ENCODE measurements at places on chromosomes 2 and 18. TPM values are rescaled to one million over a fixed set of nuclear protein-coding genes. Genes with fewer than 3 reads are reported as not detected.

ADCYAP1 gene
- total RNA-seq: not detected

CLEC4F gene
- not detected for total RNA-seq

SOX11 gene
- not detected for total RNA-seq

GRCh38 chr18:8735274-8735673 lies 29.9 kb downstream of the MTCL1 start:
- DNase-seq: no peak

DNA sequence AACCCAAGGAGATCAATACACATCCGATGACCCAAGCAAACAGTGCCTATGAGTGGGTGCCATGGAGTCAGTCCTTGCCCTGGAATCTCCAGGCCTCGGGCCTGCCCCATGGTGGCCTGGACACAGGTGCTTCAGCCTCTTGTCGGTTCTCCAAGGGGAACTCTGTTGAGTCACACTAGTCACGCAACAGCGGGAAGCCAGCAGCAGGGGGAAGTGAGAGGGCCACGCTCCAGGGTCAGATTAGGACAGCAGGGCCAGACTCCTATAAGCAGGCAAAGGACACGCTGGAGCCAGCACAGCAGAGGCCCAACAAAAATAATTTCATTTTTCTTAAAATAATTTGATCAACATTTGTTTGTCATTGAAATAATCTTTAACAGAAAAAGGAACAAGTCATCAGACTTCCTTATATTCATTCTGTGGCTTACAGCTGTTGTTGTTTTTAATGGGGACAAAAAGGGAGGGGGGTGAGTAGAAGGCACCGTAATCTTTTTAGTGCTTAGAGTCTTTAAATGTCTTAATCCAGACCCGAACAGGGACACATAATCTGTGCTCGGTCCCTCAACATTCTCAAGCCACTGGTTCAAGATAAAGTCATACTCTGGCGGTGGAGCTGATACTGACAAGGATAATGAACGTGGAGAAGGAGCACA lies 16.4 kb upstream of the ARMC9 start:
- peak; percentile 91 for DNase-seq

DNA sequence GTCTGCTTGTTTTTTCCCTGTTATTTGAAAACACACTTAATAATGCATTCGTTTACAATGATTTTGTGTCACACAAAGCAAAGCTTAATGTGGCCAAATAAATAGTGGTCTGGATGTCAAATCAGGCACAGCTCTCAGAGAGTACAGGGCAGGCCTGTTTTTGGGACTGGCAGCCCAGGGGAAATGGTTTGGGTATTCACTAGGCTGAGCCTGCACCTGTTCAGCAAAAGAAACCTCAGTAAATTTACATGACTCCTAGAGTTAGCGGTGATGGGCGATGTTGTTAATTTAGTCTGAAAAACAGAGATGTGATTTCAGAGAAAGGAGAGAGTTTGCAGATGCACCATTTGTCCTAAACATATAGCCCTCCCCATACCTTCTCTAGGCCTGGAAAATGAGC lies 197.1 kb downstream of the ALK start:
- DNase-seq: no peak

KIAA2012 gene
- not detected for total RNA-seq

NDC80 gene
- 39.6 TPM for total RNA-seq

NXPH2 gene
- not detected for total RNA-seq

GRCh38 chr2:130372833-130373807 lies 17.3 kb downstream of the PTPN18 start:
- no peak for DNase-seq

GRCh38 chr2:165369131-165369897 lies 100.2 kb upstream of the CSRNP3 start:
- peak; percentile 47 for DNase-seq

- no peak for DNase-seq
Measured at GRCh38 chr2:144239306-144239705, 280.6 kb downstream of the ZEB2 start.

GRCh38 chr2:224584785-224585210 lies 365 bp downstream of the CUL3 start:
- peak; percentile 16 for DNase-seq

SERPINB4 gene
- total RNA-seq: not detected

AGXT gene
- not detected for total RNA-seq

ACOXL gene
- not detected for total RNA-seq

ZNF512 gene
- total RNA-seq: 28.0 TPM

DNA sequence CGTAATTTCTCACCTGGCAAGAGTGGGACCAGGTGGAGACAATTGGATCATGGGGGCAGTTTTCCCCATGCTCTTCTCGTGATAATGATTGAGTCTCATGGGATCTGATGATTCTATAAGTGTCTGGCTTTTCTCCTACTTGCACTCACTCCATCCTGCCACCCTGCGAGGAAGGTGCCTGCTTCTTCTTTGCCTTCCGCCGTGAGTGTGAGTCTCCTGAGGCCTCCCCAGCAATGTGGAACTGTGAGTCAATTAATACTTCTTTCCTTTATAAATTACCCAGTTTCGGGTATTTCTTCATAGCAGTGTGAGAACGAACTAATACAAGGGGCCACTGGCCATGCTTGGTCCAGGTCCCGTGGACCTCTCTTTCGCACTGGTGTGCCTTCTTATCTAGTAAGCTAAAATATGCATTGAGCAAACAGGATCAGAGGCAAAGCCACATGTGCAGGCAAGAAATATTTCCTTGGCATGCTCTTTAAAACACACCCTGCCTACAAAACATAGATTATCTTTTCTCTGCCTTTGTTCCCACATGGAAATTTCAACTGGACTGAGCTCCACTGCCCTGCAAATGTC lies 821.1 kb downstream of the TRIB2 start:
- DNase-seq: no peak

- DNase-seq: peak; percentile 22
Measured at GRCh38 chr2:170969872-170970496, 40.9 kb downstream of the GORASP2 start.

CD207 gene
- not detected for total RNA-seq

DNA sequence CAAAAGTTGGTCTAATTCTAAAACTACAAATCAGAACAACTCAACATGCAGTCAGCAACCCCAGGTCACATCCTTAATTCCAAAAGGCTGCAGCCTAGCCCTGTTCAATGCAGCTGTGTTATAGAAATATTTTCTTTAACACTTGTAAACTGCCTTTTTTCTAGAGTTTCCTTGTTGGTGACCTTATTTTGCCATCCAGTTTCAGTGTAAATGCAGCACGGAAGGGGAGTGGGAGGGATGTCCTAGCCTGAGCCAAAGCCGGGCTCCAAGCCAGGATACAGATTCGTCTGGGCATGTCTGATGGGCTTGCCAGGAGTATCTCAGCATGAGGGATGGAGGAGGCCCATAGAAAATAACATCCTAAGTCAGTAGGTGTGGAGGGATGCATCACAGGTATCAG lies 17.7 kb upstream of the SP3 start:
- peak; percentile 71 for DNase-seq

DNA sequence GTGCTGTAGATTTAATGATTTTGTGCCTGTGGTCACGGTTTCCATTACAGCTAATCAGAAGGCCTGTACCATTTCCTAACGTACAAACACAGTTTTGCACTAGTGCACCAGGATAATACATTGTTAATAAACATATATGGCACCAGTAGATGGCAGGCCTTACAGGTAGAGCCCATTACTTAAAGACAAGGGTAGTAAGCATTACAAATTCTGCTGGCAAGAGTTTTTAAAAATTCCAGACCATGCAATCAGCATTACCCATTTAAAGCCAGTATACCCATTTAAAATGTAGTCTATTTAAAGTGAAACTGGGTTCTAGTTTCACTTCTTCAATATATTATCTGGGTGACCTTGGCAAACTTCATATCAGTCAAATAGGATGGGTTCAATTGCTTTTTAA lies 224.2 kb downstream of the NUP35 start:
- no peak for DNase-seq

ITPRIPL1 gene
- 4.6 TPM for total RNA-seq

DNA sequence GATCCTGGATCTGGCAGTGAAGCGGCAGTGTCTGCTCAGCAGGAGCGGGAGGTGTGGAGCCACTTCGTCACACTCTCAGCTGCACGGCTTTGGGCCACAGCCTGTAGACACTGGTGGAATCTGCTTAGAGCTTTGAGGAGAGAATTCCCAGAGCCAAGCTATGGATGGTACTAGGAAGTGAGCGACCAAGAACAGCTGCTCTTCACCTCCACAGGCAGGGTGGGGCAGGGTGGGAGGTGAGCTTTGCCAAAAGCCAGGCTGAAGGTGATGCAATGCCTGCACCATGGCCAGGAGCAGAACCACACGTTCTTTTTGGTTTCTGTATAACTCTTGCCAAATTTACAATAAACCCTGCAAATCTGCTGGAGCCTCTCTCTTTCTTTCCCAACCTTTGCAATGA lies 226.1 kb downstream of the ANKRD30B start:
- no peak for DNase-seq

DNA sequence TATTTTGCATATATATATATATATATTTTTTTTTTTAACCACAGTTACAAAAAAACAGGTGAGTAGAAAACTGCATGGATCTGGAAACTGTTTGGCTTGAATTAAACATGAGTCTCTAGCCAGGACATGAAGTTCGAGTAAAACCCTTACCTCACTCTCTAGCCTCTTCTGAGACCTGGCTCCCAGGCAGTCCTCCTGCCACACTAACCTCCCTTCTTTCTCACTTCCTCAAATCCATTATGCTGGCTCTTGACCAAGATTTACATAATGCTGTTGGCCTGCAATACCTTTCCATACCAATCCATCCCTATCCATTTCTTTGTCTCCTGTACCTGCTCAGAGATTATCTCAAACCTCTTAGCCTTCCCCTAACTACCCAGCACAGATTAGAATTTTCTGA lies 34.0 kb downstream of the PIGN start:
- no peak for DNase-seq

All from endothelial cell of umbilical vein (primary cell).